Spinal cord (tissue), 10 donors: ENCODE measurements at places on chromosomes 12 and 14. TPM values are rescaled to one million over a fixed set of nuclear protein-coding genes. Genes with fewer than 3 reads are reported as not detected.

DNA sequence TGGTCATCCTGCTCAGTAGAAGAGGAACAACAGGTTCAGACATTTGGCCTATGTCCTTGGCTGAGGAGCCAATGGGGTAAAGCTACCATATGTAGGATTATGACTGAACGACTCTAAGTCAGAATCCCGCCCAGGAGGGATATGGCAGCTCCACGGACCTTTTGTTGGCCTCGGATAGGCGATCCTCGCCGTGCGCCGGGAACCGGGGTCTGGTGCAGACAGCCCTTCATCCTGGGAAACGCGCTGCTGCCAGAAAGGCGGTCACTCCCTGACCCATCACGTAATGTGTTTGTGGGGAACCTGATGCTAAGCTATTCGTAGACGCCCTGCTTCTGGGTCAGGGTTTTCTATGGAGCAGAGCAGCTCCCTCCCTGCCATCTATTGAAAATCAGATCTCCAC lies 178.9 kb upstream of the ALG10B start:
- no peak for DNase-seq

Gene GPR162
- total RNA-seq: 54.2 TPM

DNA sequence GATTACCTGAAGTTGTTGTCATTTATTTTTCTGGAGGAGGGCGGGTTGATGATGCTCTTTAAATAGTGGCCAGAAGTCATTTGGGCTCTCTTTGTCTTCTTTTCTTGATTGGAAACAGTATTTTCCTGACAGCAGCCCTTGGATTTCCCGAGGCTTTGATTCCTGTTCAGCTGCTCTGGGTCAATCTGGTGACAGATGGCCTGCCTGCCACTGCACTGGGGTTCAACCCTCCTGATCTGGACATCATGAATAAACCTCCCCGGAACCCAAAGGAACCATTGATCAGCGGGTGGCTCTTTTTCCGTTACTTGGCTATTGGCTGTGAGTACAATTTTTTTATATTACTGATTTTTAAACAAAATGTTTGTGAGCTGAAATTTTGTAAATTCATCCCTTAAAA lies 60.4 kb downstream of the ANAPC7 start:
- DNase-seq: no peak

DNA sequence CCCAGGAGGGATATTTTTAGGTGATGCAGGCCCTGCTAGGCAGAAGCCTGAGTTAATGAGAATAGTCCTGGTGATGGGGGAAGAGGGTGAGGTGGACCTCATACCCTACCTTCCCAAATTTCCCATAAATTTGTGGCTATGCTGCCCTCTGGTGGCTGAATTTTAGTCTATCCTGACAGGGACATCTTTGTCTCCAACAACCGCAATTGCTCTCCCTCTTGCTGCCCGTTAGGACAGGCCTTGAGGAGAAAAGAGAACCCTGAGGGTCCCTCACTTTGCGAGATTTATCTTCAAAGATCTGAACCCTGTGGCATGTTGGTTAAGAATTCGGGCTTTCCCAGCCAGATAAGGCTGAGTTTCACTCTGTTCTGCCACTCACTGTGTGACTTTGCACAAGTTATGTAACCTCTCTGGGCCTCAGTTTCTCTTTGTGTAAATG lies 9.8 kb upstream of the ZNF385A start:
- DNase-seq: no peak

GRCh38 chr12:50102646-50103309 lies 1.0 kb upstream of the GPD1 start:
- DNase-seq: no peak

DNA sequence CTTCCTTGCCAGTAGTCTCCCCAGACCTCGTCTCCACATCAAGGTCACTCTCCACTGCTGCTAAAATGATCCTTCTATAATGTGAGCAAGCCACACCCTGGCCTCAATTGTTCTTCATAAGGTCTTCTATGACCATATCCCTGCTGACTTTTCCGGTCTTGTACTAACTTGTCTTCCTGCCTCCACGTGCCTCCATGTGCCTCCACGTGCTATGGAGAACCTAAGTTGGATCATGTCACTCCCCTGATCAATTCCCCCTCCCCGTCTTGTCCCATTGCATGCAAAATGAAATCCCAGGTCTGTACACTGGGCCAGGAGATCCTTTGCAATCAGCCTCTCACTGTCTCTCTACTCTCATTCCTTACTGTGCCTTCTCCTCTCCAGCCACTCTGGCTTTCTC lies 110.6 kb downstream of the TTC8 start:
- no peak for DNase-seq

DNA sequence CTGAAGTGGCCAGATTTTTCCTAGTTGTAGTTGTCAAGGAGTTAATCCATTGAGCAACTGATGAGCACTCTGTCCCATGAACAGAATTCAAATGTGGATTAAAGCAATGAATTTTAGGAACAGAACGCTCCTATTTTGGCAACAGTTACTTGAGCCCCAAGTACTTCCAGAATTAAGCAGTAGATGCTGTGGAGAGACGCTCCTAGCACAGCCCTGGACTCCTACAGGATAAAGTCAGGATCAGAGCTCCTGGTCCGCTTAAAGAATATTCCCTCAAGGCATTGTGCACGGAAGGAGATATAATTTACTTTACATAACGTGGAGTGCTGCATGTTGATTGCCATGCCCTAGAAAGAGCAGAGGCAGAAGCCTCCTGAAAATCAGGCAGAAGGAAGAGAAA lies 53.4 kb downstream of the FLRT2 start:
- DNase-seq: no peak
